Activated CD4-positive, alpha-beta T cell treated with anti-CD3 and anti-CD28 coated beads, Interleukin-2, amount 50 U/mL, for 1 hour (primary cell): ENCODE measurements at places on chromosomes 1 and 21.

- no peak for DNase-seq
Measured at GRCh38 chr1:201565771-201566528, 27.0 kb downstream of the NAV1 start.

DNA sequence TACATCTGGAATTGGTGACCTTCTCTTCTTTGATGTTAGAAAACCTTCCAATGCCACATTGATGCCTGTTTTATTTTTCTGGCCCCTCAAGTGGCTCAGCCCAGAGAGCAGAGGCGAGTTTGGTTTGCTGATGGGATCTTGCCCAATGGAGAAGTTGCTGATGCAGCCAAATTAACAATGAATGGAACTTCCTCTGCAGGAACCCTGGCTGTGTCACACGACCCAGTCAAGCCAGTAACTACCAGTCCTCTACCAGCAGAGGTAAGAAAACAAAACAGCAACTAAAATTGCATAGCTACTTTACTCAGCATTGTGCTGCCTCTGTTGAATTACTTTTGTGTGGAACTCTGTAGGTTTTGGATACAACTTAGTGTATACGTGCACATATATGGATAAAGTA is 97.6 kb downstream of the CC2D1B start:
- no peak for DNase-seq

GRCh38 chr1:181538836-181539235 is 55.5 kb downstream of the CACNA1E start:
- DNase-seq = no peak

- no peak for DNase-seq
Measured at GRCh38 chr1:156743367-156744302, 2.7 kb upstream of the MRPL24 start.
